ENCODE measurements at places on chromosomes 3 and 15.

- DNase-seq: no peak
These were observed 56.2 kb upstream of the FILIP1L start for GRCh38 chr3:100170486-100170885.

GRCh38 chr15:32649342-32649741 lies 7.8 kb downstream of the SCG5 start:
- no peak for DNase-seq

GRCh38 chr3:70999730-71000129 lies 583.8 kb downstream of the FOXP1 start:
- DNase-seq: no peak

GRCh38 chr3:197748597-197749314 lies 927 bp upstream of the FYTTD1 start:
- no peak for DNase-seq

DNA sequence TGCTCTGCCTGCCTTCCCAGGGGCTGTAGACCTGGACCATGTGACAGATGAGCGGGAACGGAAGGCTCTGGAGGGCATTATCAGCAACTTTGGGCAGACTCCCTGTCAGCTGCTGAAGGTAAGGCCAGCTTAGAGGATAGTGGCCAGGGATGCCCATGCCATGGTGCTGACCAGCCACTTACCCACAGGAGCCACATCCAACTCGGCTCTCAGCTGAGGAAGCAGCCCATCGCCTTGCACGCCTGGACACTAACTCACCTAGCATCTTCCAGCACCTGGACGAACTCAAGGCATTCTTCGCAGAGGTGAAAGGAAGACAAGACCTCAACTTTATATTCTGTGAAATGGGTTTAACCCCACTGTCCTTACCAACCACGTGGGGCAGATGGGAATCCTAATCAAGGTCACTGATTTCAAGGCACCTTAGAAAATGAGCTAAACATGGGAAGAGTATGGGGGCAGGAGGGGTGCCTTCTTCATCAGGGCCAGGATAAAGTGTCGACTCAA lies 26.7 kb downstream of the NBEAL2 start:
- DNase-seq: no peak

DNA sequence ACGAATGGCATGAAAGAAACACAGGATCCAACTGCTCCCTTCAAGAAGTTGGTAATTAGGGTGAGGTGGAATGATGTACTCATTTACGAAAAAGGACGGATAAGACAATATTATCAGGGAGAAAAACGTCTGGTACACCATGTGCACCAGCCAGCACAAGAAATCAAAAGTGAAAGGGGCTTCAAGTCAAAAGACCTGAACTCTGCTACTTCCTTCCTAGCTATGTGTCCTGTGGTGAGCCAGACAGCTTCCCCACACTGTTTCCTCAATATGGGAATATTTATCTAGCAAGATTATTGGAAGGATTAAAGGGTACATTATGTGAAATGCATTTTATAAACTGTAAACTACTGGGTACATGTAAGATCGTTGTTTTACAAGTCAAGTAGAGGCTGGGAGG lies 33.9 kb downstream of the RAB27A start:
- no peak for DNase-seq

GRCh38 chr3:177852001-177852807 lies 654.9 kb upstream of the TBL1XR1 start:
- no peak for DNase-seq

GRCh38 chr3:179666030-179666429 lies 13.2 kb downstream of the USP13 start:
- DNase-seq: no peak

GRCh38 chr3:156682501-156682900 lies 8.1 kb downstream of the TIPARP start:
- no peak for DNase-seq

- DNase-seq: no peak
These were observed 311.4 kb downstream of the TBC1D5 start for GRCh38 chr3:17431004-17431403.

DNA sequence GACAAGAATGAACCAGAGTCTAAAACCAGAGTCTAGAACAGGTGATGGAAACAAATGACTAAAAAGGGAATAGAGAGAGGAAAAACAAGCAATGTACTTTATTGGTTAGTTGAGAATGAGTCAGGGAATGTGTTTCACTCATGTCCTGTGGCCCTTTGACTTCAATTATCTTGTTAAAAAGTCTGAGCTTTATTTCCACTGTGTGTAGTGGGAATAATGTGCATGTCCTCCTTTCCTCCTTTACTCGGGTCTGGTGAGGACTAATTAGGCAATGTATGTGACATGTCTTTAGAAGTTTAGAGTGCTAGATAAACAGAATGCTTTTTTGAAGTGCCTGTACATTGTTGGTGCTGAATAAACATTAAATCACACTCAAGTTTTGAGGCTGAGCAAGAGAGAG lies 21.3 kb downstream of the LSAMP start:
- no peak for DNase-seq

DNA sequence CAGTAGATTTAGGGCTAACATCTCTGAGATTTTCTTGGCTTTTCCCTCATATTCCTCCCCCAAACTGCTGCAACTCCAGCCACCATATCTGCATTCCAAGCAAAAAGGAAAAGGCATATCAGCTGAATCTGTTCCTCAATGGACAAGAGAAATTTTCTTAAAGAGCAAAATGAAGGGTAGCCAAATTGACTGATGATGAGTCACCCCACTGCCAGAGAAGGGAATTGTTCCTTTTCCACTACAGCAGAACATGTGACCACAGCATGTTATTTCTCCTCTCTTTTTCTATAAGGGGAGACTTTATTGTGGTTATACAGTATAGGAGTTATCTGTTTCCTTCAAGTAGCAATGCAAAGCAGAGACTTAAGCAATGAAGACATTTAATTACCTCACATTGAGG lies 172.5 kb downstream of the MTHFS start:
- DNase-seq: no peak

GRCh38 chr3:147119346-147119745 lies 287.0 kb downstream of the ZIC4 start:
- no peak for DNase-seq

DNA sequence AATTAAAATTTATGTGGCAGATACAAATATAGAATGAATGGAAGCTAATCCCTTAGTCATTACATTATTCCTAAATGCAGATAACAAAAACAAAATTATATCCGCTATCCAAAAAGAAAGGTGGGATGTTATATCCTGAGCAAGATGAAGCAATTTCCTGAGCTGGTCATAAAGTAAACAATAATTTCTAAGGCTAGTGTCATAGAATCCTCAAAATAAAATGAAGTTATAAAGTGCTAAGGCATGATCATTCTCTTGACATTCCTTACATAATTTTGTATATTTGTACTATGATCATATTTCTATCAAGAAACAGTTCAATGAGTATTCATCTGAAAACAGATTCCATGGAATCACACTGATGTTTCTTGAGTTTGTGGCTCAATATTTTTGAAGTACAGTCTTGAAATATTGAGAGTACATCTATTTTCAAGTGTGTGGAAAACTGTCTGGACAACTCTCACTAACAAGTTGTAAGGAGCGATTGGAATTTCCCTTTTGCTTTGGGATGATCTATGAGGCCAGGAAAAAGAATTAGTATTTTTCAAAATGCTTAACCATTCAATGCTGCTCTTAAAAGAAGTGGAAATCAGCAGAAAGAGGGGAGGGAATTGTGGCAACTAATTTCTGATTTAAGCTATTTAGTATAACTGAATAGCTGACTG lies 92.4 kb downstream of the ABI3BP start:
- DNase-seq: no peak

DNA sequence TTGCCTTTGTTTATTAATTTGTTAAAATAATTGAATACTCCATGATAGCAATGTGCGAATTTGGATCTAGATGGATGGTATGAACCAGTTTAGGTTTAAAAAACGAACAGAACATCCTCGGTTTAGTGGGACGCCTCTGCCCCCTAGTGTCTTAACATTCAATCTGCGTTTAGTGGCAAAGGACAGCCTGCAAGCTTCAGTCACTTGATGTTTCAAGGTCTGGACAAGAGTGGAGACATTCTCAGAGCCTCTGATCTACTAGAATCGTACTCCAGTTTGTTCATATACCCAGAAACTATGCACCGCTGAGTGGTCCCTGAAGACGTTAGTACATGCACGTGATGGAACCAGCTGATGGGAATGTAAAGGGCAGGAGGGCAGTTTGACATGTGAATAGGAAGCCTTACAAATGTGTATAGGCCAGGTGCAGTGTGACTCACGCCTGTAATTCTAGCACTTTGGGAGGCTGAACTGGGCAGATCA lies 17.8 kb upstream of the ATP13A4 start:
- peak; percentile 79 for DNase-seq

DNA sequence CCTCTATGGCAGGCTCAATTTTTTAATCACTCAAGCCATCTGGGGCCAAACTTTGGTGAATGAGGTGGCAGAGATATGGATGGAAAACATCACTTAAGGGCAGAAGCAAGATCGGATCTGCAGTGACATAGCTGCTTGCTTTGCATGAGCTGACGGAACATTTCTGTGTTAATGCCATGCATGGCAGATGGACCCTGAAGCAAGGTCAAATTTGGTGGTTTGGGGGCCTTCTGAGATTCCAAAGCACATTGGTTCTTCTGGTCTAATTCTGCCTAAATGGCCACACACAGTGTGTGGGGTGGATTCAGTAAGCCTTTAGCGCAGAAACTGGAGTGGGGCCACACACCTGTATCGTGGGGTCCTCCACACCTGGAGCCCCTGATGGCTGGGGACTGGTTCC lies 38.3 kb upstream of the BCL2L10 start:
- no peak for DNase-seq

- no peak for DNase-seq
These were observed 25.9 kb upstream of the GRIP2 start for GRCh38 chr3:14565868-14566588.

DNA sequence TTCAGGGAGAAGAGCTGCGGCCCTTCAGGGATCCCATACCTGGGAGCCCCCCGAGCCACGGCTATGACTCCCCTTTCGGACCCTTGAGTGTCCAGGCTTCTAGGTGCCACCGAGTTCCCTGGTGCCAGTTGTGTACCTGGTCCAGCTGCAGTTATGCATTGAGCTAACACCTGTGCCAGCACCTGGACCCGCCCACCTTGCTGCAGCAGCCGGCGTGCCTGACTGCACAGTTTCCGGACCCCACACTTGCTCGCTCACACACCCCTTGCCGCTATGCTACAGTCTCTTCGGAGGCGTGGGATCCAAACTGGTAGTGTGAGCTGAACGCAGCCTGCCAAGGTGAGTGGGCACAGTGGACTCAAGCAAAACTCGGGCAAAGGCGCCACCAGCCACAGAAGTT lies 284.5 kb upstream of the ROBO1 start:
- no peak for DNase-seq

- no peak for DNase-seq
These were observed 197.7 kb downstream of the LSAMP start for GRCh38 chr3:116247605-116248004.

DNA sequence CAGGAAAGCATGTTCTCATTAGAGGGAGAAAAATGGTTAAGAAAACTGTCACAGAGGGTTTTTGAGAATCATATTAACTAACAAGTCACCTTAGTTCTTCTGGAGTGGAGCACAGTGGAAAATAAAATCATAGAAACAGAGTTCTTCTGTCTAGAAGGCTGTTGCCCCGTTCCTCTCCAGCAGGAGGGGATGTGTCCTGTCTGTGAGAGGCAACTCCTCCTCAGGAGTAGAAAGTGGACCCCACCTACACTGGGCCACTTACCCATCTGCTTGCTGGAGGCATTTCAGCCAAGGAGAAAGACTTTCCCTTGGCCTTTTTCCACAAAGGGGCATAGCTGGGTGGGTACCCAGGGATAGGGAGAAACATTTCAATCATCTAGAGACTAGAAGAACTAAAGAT lies 106.6 kb downstream of the SSR3 start:
- peak; percentile 6 for DNase-seq

DNA sequence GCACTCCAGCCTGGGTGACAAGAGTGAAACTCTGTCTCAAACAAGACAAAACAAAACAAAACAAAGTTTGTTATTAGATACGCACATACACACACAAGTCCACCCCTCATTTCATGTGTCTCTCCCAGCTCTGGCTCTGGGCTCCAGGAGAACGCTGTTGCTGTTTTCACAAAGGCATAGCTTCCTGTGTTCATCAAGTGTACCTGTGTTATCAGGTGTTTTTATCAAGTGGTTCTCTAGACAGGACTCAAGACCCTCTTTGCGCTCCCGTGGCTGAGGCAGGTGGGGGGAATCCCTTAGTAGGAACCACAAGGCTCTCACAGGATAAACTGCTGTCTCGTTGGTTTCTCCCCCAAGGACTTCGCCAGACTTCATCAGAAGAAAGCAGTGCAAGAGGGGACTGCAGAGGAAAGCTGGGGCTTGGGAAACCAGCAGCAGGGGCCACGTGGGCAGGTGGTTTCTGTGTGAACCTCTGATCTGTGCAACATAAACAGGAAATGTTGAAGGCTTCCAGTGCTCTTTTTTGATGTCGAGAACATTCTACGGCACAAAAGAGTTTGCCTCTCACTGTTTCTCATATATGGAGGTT lies 6.9 kb upstream of the PPP1R2 start:
- DNase-seq: no peak

DNA sequence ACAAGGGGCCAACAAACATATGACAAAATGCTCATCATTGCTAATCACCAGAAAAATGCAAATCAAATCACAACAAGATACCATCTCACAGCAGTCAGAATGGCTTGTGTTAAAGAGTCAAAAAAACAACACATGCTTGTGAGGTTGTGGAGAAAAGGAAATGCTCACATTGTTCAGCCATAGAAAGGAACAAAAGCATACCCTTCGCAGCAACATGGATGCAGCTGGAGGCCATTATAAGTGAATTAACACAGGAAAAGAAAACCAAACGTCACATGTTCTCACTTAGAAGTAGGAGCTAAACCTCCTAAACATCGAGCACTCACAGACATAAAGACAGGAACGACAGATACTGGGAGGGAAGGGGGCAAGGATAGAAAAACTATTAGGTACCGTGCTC lies 678.4 kb upstream of the GRM7 start:
- DNase-seq: no peak

- DNase-seq: no peak
These were observed 65.6 kb downstream of the SLC6A6 start for GRCh38 chr3:14467814-14468620.

- no peak for DNase-seq
These were observed 1.2 kb downstream of the SS18L2 start for GRCh38 chr3:42591811-42592210.

- no peak for DNase-seq
These were observed 5.8 kb downstream of the CCRL2 start for GRCh38 chr3:46412786-46413298.

- DNase-seq: no peak
These were observed 426.1 kb downstream of the IL5RA start for GRCh38 chr3:2684046-2684445.

All from COR-L47 (cell line).